ENCODE measurements at places on chromosomes 5 and 9.
A peak's percentile ranks its signal among the peaks of the same experiment; 100 is the strongest.

DNA sequence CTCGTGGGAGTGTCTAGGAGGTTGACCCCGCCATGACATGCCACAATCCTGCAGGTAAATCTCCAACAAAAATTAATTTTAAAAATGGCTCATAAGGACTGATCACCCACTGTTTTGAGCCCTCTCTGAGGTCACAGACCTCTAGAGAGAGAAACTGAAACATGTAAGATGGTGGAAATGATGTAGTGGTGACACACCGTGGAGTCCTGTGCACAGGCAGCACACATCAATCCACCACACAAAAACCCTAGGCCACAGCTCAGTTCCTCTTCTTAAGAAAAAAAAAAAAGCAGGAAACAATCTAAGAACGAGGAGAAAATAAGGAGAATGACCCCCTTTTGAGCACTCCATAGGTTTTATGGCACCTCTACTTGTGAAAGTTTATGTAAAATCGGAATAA lies 93.8 kb upstream of the FAM120A start:
- no peak for DNase-seq

GRCh38 chr5:134007581-134008265 lies 2.9 kb upstream of the VDAC1 start:
- no peak for DNase-seq

DNA sequence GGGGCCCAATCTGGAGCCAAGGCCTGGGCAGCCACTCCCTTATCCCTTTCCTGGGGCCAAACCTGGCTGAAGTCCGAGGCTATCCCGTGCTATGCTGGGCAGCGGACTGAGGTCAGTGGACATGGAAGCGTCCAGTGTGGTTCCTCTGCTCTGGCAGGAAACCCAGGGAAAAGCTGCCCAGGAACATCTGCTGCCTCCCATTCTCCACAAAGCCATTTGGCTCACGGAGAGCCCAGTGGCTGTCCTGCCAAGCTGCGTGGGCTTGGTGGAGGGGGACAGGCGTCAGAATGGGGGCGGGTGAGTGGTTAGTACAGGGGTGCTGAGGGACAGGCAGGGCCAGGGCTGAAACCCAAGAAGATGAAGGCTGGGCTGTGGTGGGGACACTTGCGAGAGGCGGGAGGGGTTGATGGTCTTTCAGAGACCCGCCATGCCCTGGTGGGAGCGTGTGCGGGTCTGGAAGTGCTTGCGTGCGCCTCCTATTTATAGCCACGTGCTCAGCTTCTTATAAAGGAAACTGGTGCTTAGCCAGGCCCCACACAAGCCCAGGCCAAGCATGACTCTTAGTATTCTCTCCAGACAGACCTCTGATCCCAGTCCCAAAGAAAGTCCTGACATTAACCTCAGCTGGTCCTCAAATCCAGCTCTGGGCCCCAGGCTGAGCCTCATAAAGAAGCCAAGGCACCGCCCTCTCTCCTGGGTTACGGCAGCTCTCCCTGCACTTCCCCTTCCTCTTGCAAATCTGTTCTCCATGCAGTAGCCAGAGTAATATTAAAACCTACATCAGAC lies 9.4 kb upstream of the SLC6A7 start:
- no peak for DNase-seq

- no peak for DNase-seq
These were observed 22.4 kb downstream of the LYRM7 start for GRCh38 chr5:131193106-131193505.

DNA sequence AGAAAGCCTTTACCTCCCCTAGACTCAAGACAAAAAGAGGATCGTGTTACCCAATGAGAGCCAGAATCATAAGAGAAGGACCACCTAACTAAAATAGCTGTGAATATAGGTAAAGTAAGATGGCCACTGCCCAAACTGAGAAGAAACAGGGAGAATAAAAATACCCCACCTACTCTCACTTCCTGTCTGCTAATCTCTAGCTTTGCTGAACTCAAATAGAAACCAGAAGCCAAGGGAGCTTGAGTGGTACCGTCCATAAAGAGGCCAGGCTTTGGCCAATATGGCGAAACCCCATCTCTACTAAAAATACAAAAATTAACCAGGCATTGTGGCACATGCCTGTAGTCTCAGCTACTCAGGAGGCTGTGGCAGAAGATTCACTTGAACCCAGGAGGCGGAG lies 123.0 kb upstream of the FST start:
- DNase-seq = no peak

GRCh38 chr5:3661755-3662296 lies 66.2 kb downstream of the IRX1 start:
- DNase-seq = no peak

- DNase-seq = no peak
These were observed 306.4 kb downstream of the ZSWIM6 start for GRCh38 chr5:61638476-61638875.

GRCh38 chr9:135255841-135256580 lies 168.5 kb downstream of the OLFM1 start:
- no peak for DNase-seq

DNA sequence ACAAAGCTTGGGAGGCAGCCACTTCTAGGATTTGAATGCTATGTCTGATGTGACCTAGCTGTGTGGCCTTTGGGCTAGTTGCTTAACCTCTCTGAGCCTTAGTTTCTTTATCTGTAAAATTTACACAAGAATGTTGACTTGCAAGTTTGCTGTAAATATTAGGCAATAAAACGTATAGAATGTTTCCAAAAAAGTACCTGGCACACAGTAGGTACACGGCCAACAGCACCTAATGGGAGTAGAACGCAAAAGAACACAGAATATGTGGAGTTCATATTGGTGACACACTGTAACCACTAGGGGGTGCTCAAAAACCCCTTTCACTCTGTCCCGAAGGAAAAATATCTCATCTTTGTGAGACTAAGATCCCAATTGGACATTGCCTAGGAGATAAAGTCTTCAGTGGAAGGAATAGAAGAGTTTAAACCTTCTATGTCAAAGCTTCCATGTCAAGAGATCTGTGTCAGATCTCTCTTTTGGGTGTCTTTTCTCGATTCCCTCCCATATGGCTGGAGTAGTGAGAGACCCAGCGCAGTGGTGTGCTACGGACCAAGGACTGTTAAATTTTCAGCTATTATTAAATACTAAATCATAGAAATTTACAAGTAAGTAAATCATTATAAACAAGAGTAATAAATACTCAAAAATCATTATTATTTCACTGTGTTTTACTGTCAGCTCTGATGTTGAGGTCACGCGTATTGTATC lies 145.4 kb upstream of the RAD23B start:
- DNase-seq = peak; percentile 10
